Cerebellum (tissue), 4 donors: ENCODE measurements at places on chromosomes 3 and 15. TPM values are rescaled to one million over a fixed set of nuclear protein-coding genes. Genes with fewer than 3 reads are reported as not detected.

Gene CHRD
- 10.3 TPM for total RNA-seq

Gene PCNP
- total RNA-seq, result 102 TPM

Gene GABRR3
- not detected for total RNA-seq

Gene CLASP2
- total RNA-seq, result 697 TPM

Gene GNAT1
- total RNA-seq, result not detected

Gene SPTBN5
- 1.3 TPM for total RNA-seq

Gene LRRC2
- 0.64 TPM for total RNA-seq

Gene APOD
- 5.2 TPM for total RNA-seq

Gene LDHAL6B
- not detected for total RNA-seq

Gene AGTR1
- total RNA-seq, result 7.1 TPM

Gene COL7A1
- total RNA-seq, result 5.8 TPM

Gene C3orf22
- total RNA-seq, result 0.18 TPM

Gene C3orf20
- total RNA-seq, result 0.18 TPM

Gene AP3B2
- 49.5 TPM for total RNA-seq

Gene SERPINI2
- 10.1 TPM for total RNA-seq

Gene CNTN3
- 16.2 TPM for total RNA-seq

Gene PCOLCE2
- total RNA-seq, result 12.6 TPM

Gene HYAL1
- total RNA-seq, result 2.1 TPM

Gene BCL2A1
- 0.82 TPM for total RNA-seq

Gene LSAMP
- total RNA-seq, result 50.2 TPM

Gene TEX9
- total RNA-seq, result 54.4 TPM

Gene LYZL4
- total RNA-seq, result not detected

Gene NFKBIZ
- 4.0 TPM for total RNA-seq

Gene ANKRD34C
- 2.4 TPM for total RNA-seq

Gene NR2E3
- 0.54 TPM for total RNA-seq

Gene LXN
- 5.0 TPM for total RNA-seq

Gene CRYGS
- 3.5 TPM for total RNA-seq

Gene TGM4
- total RNA-seq, result not detected

Gene DPPA2
- not detected for total RNA-seq

Gene VIPR1
- 2.0 TPM for total RNA-seq

Gene AHSG
- 0.27 TPM for total RNA-seq

Gene SHC4
- 9.5 TPM for total RNA-seq

Gene LTF
- total RNA-seq, result 0.36 TPM

Gene SMCO1
- total RNA-seq, result not detected

Gene RASSF1
- total RNA-seq, result 11.3 TPM

Gene PRSS50
- 0.45 TPM for total RNA-seq
